Gastrocnemius medialis (tissue), 4 donors: ENCODE measurements at places on chromosomes 7 and 10.

DNA sequence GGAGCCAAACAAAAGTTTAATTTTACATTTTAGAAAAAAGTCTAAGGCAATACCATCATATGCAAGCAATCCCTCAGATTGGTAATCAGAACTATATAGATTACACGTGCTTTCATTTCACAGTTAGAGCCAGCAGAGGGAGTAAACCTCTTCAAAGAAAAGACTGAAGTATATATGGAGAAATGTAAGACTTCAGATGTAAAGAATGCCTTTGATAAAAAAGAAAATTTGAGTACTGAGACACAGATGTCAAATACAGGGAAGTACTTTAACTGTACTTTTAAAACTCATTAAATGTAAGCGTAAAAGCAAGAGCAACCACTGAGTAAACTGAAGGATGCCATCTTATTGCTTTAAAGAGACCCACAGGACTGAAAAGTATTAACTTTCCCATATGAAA lies 101.4 kb upstream of the FAM133B start:
- DNase-seq = no peak

DNA sequence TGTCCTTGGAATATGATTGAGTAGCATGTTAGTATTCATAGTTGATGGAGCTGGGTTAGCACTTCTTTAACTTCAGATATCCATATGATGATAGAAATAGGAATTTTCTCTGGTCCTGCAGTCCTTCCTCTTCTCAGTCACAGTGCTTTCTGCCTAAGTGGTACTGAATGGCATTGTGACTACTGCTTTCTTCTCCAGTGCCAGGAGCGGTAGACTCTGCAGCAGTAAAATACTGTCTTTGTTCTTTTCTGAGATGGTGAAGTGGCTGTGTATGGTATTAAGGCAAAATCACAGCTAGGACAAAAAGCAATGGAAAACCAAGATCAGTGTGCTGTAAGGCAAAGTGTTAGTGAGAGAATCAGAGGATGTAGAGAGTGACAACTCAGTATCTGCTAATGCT lies 46.6 kb downstream of the C1GALT1 start:
- no peak for DNase-seq

DNA sequence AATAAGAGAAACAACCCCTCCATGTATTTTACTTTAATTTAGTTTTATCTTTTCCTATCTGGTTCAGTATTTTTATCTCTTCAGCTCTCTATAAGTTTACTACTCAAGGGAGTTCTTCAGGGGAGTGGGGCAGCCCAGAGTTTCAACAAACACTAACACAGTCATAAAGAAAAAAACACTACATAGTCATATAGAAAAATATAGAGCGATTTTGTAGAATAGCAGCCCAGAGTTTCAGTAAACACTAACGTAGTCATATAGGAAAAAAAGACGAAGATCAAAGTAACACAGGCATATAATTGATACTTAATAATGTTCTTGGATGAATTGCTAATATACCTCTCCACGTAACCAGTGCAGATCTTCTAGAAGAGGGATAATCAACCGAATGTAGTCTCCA lies 54.7 kb downstream of the PON1 start:
- no peak for DNase-seq

- DNase-seq = no peak
These were observed 201.3 kb downstream of the SLC25A13 start for GRCh38 chr7:96120445-96121225.

GRCh38 chr7:1169409-1170368 lies 9.7 kb upstream of the ZFAND2A start:
- peak; percentile 63 for DNase-seq

- DNase-seq = no peak
These were observed 10.9 kb upstream of the CDK1 start for GRCh38 chr10:60767424-60767823.

GRCh38 chr7:36650766-36651312 lies 73.5 kb downstream of the AOAH start:
- no peak for DNase-seq

DNA sequence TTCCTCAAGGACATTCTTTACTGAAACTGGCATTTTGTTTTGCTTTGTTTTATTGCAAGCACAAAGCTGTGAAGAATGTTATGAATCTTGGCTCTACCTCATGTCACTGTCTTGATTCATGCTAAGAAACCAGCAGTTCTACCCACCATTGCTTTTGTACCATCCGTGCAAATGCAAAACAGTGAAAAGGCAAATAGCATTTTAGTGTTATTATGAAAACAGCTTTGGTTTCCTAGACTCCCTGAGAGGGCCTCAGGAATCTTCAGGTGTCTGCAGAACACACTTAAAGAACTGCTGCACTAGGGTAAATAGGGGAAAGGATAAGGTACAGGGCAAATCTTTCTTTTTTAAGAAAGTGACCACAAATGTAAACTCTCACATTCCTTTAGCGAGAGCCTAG lies 318.9 kb downstream of the AHR start:
- DNase-seq = no peak

DNA sequence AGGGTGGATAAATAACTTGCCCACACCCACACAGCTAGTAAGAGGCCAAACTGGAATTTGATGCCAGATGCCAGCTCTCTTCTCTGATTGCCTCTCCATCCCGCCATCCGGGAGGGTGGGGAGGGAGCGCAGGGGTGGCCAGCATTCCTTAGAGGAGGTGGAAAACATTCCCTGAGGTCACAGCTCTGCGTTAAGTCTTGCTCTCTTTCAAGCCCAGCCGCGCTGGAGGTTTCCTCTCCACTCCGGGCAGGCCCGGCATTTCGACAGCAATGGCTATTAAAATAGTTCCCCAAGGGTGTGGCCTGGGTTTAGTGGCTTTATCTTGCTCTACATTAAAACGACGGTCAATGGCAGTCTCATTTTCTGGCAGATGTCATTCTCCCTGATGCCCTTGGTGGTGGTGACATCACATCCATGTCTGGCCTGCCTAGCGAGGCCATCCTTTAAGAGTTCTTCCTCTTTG lies 16.1 kb upstream of the C10orf71 start:
- peak; percentile 65 for DNase-seq
